ENCODE measurements at places on chromosomes 7 and 10. TPM values are rescaled to one million over a fixed set of nuclear protein-coding genes. Genes with fewer than 3 reads are reported as not detected.

TMEM270 gene
- total RNA-seq = not detected

HSPA14 gene
- total RNA-seq = 40.4 TPM

ZNF425 gene
- 2.5 TPM for total RNA-seq

DNA sequence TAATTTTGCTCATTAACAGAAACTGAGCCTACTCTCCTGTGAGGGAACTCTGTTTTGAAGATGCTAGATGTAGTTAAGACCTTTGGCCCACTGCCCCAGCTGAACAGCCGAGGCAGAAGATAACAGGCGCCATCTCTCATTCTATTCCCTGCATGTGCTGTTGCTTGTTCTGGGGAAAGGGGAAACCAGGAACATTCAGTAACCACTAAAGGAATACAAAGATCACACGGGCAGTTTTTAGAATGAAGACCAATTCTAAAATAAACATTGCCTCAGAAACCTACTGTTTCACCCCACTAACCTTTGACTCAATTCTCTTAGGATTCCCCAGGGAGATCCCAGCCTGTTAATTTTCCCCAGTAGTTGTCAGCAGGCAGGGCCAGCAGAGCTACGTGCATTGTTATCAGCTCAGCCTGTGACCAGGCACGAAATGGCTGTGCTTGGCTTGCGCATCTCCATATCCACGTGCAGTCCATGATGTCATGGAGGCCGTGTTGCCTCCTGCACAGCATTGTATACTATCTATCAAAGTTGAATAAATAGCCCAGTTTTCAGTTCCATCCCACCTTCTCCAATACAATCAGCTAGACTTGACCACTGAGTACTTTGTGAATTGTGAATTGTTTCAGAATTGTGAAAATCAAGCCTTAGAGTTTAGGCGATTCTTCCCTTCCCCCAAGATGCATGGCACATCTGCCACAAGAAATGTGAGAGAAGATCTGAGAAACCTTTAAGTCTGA lies 36.0 kb downstream of the ANK3 start:
- no peak overlapping the region for H3K4me3 ChIP-seq
- H3K27ac ChIP-seq = no peak overlapping the region
- no peaks in the 10 kb centered on the region for H3K36me3 ChIP-seq

GRCh38 chr7:76359111-76359977 lies 553 bp upstream of the YWHAG start:
- peaks cover 44% of the 10 kb centered on the region for H3K36me3 ChIP-seq
- DNase-seq = peak; percentile 99
- no peaks in the 10 kb centered on the region for H3K27me3 ChIP-seq
- peak overlapping the region; percentile 99 for H3K27ac ChIP-seq

DNA sequence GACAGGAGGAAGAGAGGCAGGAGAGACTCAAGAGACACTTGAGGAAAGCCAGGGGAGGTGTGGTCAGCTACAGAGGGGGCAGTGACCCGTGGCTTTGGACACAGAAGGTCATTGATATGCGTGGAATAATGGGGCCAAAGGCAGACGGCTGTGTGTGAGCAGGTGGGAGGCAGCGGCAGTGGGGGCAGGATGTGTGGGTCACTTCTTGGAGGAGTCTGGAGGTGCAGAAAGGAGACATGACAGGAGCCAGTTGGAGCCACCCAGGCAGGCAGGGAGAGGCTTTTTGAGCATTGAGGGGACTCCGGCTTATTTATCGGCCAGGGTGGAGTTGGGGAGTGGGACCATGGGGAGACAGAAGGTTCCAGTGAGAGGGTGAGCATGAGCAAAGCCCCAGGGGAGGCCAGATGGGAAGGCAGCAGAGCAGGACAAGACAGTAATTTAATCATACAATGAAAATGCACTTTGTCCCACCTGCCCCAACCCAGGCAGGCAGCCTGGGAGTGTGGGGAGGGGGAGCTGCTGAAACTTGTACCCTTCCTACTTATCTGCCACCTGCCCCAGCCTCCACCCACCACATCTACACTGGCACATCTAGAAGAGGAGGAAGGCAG lies 5.0 kb downstream of the LDB3 start:
- no peak overlapping the region for H3K27ac ChIP-seq
- H3K36me3 ChIP-seq = no peaks in the 10 kb centered on the region
- peaks cover 9% of the 10 kb centered on the region for H3K4me1 ChIP-seq
- DNase-seq = no peak
- no peaks in the 10 kb centered on the region for H3K27me3 ChIP-seq

- peaks cover 76% of the 10 kb centered on the region for H3K36me3 ChIP-seq
- H3K4me1 ChIP-seq = no peaks in the 10 kb centered on the region
- H3K27me3 ChIP-seq = no peaks in the 10 kb centered on the region
Observed at GRCh38 chr7:45100761-45101480, 10.6 kb downstream of the TBRG4 start.

GRCh38 chr7:105141068-105141467 lies 127.1 kb downstream of the KMT2E start:
- H3K4me3 ChIP-seq = no peak overlapping the region
- H3K27ac ChIP-seq = no peak overlapping the region
- peaks cover 5% of the 10 kb centered on the region for H3K4me1 ChIP-seq
- no peaks in the 10 kb centered on the region for H3K27me3 ChIP-seq
- H3K36me3 ChIP-seq = peaks cover 8% of the 10 kb centered on the region

DNA sequence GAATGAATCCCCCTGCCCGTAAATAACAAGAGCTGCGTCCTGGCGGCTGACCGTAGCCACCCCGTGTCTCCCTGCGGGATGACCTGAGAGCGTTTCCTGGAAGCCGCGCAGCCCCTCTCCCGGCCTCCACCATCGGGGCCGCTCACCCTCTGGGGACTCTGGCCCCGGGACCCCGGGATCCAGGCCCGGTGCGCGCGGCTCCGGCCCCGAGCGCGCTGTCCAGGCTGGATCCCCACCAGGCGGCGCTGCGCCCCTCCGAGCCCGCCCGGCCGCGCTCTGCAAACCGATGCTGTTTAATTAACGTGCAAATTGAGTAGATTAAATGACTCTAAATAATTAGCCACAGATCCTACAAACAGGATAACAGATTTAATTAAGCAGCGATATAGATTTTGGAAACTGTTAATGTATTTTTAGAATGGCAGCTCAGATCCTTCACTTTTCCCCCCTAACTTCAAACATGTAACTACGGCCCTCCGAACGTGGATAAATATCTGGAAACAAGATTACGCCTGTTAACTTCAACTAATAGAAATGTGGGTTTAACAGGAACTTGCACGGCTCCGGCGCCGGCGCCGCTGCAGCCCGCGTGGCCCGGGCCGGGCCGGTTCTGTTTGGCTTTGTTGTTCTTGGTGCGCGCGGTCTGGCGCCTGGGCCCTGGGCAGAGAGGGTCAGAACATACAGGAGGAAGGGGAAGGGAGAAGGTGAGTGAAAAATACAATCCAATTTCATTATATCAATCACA lies 7.1 kb upstream of the UNCX start:
- peaks cover 84% of the 10 kb centered on the region for H3K27me3 ChIP-seq
- DNase-seq = no peak
- no peak overlapping the region for H3K4me3 ChIP-seq
- no peak overlapping the region for H3K27ac ChIP-seq
- no peaks in the 10 kb centered on the region for H3K36me3 ChIP-seq
- no peaks in the 10 kb centered on the region for H3K4me1 ChIP-seq

GRCh38 chr10:99443500-99443899 lies 13.1 kb upstream of the GOT1 start:
- H3K4me3 ChIP-seq = no peak overlapping the region
- DNase-seq = no peak
- no peaks in the 10 kb centered on the region for H3K4me1 ChIP-seq
- H3K27me3 ChIP-seq = no peaks in the 10 kb centered on the region
- no peak overlapping the region for H3K27ac ChIP-seq

DNA sequence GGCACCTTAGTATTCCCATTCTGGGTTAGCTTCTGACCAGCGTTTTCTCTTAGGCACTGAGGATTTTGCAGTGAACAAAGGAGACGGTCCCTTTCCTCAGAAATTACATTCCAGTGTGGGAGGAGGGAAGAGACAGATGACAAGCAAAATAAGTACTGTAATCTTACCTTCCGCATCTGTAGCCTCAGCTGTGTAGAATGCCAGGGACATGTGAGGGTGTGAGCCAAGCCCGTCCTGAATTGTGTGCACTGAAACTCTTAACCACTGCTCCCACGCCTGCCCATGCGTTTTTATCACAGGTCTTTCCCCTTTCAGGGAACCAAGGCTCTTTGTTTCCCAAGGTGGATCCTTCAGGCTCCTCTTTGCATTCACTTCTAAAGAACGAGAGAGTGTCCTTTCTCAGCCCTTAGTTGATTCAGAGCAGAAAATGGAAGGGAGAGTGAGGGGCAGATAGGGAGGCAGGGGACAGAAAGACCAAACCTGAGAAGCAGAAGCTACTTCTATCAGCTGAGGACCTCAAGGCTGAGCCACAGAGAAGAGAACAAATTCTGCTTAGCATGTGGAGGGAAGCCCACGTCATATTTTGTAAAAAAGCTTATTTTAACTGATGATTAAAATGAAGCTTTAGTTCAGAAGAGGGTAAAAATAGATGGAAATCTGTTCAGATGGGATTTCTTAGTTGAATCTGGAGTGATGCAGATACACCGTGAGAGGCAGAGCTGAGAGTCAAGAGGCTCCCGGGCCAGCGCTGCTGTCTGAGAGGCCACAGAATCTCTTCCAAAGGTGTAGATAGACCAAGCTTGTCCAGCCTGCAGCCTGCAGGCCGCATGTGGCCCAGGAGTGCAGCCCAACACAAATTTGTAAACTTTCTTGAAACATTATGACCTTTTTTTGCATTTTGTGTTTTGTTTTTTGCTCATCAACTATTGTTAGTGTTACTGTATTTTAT lies 122.5 kb downstream of the CCNY start:
- no peak for DNase-seq
- no peaks in the 10 kb centered on the region for H3K27me3 ChIP-seq
- no peak overlapping the region for H3K4me3 ChIP-seq
- no peak overlapping the region for H3K27ac ChIP-seq
- H3K36me3 ChIP-seq = no peaks in the 10 kb centered on the region

DNA sequence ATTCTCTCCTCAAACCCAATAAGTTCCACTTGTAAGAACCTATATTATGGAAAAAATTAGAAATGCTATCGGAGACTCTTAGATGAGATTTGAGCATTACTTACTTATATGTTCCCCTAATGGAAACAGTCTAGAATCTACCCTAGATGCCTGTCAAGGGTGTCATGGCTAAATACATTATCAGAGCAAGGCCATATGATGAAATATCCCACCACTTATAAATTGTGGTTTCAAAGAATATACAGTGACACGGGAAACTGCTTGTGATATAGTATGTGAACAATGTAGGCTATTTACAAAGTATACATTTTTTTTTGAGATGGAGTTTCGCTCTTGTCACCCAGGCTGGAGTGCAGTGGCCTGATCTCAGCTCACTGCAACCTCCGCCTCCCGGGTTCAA lies 46.3 kb upstream of the CTBP2 start:
- H3K4me1 ChIP-seq = no peaks in the 10 kb centered on the region
- H3K4me3 ChIP-seq = no peak overlapping the region
- H3K27me3 ChIP-seq = no peaks in the 10 kb centered on the region
- H3K36me3 ChIP-seq = no peaks in the 10 kb centered on the region
- no peak overlapping the region for H3K27ac ChIP-seq
- DNase-seq = no peak

DNA sequence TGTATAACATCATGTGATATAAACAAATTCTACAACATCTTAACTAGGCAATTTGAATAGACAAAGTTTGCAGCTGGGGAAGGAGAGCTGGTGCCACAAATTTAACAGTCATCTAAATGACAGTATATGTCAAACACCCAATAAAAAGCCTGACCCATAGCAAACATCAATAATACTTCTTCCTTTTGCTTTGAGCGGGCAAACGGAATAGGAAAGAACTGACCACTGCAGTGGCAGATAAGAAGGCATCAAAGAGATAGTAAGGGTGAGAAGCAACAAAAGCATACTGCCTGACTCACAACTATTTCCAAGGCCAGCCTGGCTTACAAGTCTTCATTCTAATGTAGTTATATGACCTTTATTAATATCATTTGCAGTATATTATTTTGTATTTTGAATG lies 99.9 kb downstream of the LRRN3 start:
- no peaks in the 10 kb centered on the region for H3K36me3 ChIP-seq
- no peaks in the 10 kb centered on the region for H3K27me3 ChIP-seq
- no peak overlapping the region for H3K4me3 ChIP-seq
- DNase-seq = no peak
- no peaks in the 10 kb centered on the region for H3K4me1 ChIP-seq
